ENCODE measurements at places on chromosomes 12 and 14. TPM values are rescaled to one million over a fixed set of nuclear protein-coding genes. Genes with fewer than 3 reads are reported as not detected.

KRT78 gene
- total RNA-seq = not detected

HOXC11 gene
- not detected for total RNA-seq

FIGNL2 gene
- total RNA-seq = 1.2 TPM

GYS2 gene
- total RNA-seq = not detected

SERPINA1 gene
- 0.23 TPM for total RNA-seq

DIO3 gene
- not detected for total RNA-seq

NINJ2 gene
- 1.2 TPM for total RNA-seq

POTEG gene
- not detected for total RNA-seq

- DNase-seq = no peak
Observed at GRCh38 chr14:101276309-101277091, 284.8 kb upstream of the DIO3 start.

DNA sequence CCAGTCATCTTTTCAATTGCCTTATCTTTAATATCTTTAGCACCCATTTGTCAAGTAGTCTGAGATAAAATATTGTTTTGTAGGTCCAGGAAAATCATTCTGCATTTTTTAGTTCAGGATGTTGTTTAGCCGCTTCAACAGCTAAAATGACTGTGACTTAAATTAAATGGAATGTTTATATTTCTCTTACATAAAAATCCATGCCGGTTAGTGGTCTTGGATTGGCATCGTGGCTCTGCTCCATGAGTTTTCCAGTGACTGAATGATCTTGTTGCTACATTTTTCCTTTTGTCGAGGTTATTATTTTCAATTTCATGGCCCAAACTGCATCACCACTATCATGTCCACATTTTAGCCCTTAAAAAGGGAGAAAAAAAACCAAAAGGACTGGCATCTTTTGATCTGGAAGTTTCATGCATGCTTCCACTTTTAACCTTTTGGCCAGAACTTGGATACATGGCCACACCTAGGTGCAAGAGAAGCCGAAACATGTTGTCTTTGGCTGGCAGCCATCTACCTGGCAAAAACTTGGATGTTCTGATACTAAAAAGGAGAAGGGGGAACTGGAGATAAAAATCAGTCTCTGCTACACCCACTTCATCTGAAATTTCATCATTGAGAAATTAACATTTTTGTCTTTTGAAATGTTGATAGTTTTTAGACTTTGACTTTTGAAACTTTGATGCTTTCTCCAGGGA, 142.4 kb downstream of the OTOGL start:
- peak; percentile 12 for DNase-seq

- DNase-seq = no peak
Observed at GRCh38 chr12:19440916-19441315, 1.6 kb downstream of the AEBP2 start.

DNA sequence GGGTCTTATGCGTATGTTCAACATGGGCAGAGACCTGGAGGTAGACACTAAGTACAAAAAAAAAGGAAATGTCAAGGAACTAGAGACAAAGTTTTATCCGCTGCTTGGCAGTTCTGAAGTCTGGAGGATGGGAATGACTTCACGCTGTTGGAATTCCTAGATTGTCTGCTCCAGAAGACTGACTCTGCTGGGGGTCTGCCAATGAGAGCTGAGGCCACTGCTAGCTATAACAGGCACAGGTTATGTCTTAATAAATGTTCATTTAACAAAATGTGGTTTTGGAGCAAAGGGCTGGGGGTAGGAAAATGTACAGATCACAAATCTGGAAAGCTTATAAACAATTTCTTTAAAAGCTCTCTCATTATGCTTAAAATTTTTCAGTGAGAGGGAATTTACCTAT, 5.9 kb downstream of the RNASE8 start:
- DNase-seq = no peak

- no peak for DNase-seq
Observed at GRCh38 chr12:30525171-30525570, 170.5 kb downstream of the IPO8 start.

GRCh38 chr12:102512523-102512922, 32.2 kb upstream of the IGF1 start:
- no peak for DNase-seq

- DNase-seq = no peak
Observed at GRCh38 chr14:68132563-68133121, 313.1 kb downstream of the RAD51B start.

DNA sequence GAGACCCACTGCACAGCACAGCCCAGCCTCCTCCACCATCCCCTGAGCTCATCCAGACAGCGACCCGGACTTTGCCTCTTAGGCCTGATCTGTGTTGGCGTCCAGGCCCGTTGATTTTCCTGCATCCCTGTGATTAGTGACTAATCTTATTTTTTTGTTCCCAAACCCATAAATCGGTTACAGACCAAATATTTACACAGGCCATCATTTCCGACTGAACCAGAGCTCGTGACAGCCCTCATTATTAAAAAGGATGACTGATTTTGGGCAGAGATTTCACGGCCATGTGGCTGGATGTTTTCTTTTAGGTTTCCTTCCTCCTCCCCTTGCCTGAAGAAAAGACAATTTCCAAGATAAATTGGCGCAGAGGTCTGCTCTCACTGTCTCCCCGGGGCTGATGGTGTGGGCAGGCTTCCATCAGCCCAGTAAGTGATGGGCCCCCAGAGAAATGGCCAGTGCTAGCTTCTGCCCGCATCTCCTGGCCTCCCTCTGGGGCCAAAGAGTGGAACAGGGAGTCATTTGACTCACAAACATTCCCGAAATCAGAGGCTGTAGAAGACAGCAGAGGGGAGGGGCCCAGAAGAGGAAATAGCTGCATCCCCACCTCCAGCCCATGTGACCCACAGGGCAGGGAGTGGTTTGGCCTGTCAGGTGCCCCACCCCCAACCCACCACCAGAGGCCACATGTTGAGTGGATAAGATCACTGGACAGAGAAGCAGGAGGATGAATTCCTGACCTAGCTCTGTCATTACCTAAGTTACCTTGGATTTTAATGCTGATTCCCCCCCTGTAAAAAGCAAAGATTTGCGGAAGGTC, 283.5 kb downstream of the KSR2 start:
- peak; percentile 90 for DNase-seq

DNA sequence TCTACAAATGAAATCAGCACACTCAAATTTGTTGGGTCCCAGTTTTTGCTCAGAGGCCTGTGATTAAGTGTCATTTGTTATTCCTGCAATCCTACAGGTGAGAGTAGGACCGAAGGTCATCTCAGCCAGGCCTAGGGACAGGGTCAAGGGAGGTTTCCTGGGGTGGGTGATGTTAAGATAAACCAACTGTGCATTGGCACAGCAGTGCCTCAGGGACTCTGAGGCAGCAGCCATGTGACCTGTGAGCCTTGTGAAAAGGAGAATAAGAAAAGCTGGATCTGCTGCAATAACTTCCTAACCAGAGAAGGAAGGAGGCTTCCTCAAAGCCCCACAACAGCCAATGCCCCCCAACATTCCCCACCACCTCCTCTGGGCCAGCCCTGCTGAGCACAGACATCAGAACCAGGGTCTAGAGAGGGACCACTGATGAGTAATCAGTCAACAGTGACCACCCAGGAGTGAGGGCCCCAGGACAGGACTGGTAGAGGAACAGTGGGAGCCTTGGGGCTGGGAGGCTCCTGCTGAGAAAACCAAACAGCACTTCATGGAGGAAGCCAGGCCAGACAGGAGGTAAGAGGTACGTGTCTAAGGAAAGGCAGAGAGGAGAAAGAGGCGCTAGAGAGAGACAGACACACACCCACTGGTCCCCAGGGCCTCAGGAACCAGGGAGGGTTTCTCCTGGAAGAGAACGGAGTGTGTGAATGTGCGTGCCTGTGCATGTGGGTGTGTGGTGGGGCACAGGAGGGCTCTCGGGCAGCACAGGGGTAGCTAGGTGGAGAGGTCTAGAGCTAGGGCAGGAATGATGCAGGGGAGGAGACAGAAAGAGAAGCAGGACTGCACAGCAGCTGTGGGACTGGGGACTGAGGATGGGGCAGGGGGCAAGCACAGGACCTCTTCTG, 82.4 kb downstream of the ITPK1 start:
- DNase-seq = no peak

DNA sequence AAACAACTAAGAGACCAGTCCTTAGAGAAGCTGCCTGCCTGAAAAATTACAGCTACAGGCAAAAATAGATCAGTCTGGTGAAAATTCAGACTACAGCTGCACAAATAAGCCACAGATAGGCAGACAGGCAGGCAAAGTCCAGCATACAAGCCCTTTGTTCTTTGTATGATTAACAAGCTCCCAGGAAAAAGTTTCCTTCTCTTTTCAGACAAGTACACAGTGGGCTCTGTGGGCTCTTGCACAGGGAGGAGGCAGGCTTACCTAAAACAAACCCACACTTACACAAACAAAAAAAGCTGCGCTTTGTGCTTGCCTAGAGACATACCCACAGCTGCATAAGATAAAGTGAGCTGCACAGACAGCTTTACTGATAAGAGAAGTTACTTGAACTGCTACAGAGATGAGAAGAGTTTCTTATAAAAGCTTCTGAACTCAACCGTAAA, 7.7 kb downstream of the OR6C68 start:
- no peak for DNase-seq

- no peak for DNase-seq
Observed at GRCh38 chr12:128852026-128852698, 1.1 kb upstream of the GLT1D1 start.

DNA sequence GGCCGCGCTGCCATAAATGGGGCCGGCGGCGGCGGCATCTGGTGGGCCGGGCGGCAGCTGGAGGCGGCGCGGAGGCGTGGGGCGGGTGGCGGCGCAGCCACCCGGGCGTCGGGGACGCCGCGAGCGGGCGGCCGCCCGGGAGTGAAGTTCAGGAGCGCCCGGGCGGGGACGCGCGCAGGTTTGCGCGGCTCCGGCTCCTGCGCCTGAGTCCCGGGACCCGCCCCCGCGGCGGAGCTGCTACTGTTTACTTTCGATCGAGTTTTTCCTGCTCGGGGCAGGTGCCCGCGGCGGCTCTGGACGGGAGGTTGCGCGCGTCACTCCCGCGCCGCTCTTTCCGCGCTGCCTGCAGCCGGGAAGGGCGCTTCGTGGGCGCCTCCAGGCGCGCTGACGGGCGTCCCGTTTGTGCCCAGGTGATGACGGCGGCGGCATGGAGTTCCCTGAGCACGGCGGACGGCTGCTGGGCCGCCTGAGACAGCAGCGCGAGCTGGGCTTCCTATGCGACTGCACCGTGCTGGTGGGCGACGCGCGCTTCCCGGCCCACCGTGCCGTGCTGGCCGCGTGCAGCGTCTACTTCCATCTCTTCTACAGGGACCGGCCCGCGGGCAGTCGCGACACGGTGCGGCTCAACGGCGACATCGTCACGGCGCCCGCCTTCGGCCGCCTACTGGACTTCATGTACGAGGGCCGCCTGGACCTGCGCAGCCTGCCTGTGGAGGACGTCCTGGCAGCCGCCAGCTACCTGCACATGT, at the start of gene ZBTB42:
Gene ZBTB42, plus strand, starts transcription at position 331 of the 749 bp plus-strand sequence. Its CDS starts 97 bp downstream, at position 428.
- peak; percentile 63 for DNase-seq

DNA sequence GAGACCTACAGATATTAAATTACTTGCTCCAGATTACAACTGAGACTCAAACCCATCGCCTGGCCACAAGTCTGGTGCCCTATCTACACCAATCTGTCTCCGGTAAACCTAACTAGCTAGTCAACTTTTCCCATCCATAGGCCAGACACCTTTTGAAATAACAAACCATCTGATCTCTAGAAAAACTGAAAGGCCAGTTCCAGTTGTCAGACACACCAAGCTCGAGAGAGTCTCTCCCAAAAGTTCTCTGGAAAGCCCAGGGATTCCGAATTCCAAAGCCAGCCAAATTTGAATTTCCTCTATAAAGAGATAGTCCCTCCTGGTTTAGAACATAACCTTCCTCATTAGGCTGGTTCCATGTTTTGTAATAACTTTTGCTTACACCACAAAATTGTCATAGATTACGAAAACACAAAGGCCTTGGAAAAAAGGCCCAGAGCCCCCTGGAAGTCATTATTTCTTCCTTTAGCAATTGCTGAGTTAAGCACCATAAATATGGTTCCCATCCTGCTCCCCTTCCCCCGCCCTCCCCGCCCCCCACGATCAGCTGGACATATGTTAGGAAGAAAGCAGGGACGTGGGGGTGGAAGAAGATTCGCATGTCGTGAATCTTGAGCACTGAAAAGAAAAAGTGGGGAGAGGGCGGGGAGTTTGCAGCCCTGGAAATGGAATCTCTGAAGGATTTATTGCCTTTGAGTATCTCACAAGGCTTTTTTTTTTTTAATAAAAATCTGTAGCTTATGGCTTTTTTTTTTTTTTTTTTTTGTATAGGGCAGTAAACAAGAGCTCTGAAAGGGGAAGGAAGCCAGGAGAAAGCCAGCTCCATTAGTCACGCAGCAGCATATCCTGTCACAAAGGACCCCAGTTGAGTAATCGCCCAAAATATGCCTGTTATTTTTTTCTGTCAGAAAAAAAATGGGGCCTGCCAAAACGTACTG, 110.4 kb downstream of the ZFP36L1 start:
- peak; percentile 96 for DNase-seq

GRCh38 chr12:123607756-123608155, 5.9 kb downstream of the DDX55 start:
- DNase-seq = no peak

DNA sequence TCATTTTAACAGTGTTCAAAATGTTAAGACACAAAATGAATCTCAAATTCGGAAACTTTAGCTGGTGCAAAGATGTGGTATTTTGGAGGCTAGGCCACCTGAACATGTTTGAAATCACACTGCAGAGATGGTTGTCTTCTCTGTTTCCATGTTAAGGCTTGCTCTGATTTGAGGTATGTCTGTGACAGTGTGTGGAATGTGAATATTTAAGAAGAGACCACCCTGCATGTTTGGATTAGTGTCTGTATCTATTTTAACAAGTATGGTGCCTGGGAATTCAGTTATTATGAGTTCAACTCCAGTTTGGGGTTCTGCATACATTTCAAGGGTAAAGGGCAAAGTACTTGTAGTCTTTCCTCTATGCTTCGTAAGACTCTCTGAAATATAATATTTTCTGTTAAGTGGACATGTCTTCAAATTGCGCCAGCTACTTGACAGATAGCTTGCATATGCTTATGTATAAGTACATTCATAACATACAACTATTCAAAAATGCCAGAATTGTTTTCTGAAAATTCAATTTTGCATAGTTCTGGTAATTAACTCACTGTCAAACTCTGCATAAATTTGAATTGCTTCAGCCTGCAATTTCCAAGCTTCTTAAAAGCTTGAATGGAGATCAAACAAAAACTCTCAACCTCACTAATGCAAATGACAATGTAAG, 424.0 kb downstream of the ADAMTS20 start:
- DNase-seq = no peak

DNA sequence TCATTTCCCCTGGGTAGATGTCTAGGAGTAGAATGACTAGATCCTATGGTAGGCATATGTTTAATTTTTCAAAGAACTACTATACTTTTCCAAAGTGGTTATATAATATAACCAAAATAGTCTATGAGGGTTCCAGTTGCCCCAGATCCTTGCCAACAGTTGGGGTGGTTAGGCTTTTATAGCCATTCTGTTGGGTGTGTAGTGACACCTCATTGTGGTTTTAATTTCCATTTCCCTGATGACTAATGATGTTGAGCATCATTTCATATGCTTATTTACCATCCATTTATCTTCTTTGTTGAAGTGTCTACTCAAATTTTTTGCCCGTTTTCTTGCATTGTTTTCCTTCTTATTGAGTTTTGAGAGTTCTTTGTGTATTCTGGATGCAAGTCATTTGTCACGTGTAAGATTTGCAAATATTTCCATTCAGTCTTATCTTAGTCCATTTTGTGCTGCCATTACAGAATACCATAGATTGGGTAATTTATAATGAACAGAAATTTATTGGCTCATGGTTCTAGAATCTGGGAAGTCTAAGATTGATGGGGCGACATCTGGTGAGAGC, 4.7 kb downstream of the SYNE2 start:
- DNase-seq = no peak
